ENCODE measurements at places on chromosomes 1 and 21.

- DNase-seq: no peak
These were observed 44.3 kb downstream of the LAMC2 start for GRCh38 chr1:183230413-183230812.

- no peak for DNase-seq
These were observed 5.4 kb downstream of the PPP2R5A start for GRCh38 chr1:212290608-212291007.

- DNase-seq: no peak
These were observed 199.2 kb downstream of the GRIK3 start for GRCh38 chr1:36835017-36835695.

DNA sequence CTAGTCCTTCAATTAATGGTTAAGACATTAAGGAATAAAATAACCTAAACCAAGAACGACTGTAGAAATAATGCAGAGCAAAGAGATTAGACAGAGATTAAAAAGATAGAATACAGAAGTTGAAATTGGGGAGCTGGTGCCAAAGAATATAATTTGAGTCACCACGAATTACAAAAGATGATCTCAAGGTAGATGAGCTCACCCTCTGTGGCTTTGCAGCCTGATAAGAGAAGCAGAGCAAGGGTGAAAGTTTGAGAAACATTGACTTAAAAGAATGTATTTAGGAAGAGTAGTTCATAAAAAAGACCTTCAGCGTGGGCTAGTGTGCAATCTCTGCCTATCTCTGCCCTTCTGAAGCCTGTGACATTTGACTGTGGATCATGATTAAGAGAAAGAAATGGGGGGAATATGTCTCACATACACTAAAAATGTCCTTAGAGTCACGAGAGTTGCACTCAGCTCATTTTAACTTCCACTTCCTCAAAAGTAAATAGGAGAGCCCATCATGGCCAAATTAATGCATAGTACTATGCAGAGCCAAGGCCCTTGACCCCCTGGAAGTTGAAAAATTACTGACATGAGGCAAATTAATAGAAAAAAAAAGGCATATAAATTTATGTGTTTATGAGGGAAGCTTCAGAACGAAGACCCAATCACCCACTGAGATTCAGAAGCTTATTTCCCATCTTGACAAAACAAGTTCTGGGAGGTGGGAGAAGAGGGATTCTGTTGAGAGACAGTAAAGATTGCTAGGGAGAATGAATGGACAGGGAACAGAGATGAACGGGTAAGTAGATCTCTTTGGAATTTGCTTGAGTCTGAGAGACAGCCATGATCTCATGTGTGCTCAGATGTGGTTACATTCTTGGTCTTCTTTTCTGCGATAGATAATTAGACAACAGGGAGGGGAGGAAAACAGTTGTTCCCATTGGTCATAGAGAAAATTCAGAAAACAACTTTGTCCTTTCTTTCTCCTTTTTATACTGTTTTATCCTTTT lies 395.4 kb upstream of the LRRC7 start:
- DNase-seq: no peak

GRCh38 chr1:21012937-21013336 lies 163.8 kb downstream of the EIF4G3 start:
- no peak for DNase-seq

GRCh38 chr1:205344066-205344928 lies 12.4 kb downstream of the KLHDC8A start:
- DNase-seq: peak; percentile 32

GRCh38 chr1:187241971-187242370 lies 413.2 kb downstream of the PLA2G4A start:
- no peak for DNase-seq

DNA sequence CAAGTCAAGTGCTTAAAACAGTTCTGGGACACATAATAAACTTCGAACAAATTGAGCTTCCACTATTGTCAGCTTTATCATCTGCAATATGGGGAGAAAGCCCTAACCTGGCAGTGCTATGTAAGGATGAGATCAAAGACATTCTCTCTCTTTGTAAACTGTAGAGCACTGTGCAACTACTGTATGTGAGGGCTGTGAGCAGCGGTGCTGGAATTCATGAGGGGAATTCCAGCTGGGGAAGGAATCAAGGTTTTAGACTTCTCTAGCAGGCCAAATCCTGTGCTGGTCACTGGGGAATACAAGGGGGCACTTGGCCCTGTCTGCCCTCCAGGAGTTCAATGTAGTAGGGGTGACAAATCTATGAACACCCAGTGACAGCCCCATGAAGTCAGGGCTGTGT lies 9.3 kb downstream of the FAM151A start:
- no peak for DNase-seq

DNA sequence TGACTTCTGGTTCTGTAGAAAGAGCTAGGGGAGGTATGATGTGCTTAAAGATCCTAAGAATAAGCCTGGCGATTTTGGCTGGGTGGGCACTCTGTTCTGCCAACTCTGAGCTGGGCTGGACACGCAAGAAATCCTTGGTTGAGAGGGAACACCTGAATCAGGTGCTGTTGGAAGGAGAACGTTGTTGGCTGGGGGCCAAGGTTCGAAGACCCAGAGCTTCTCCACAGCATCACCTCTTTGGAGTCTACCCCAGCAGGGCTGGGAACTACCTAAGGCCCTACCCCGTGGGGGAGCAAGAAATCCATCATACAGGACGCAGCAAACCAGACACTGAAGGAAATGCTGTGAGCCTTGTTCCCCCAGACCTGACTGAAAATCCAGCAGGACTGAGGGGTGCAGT lies 93.3 kb downstream of the PAPPA2 start:
- DNase-seq: no peak

GRCh38 chr1:210257698-210258529 lies 25.3 kb downstream of the SERTAD4 start:
- no peak for DNase-seq

DNA sequence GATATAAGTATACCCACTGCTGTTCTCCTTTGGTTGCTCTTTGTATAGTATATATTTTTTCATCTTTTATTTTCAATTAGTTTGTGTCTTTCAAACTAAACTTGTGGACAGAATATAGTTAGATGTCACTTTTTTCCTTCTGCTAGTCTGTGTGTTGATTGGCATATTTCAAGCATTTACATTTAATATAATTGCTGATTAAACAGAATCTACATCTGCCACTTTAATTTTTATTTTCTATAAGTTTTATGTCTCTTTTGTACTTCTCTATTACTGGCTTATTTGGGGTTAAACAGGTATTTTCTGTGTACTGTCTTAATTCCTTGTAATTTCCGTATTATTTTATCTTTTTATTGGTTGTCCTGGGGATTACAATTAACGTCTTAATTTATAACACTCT lies 74.4 kb upstream of the CHODL start:
- DNase-seq: no peak

DNA sequence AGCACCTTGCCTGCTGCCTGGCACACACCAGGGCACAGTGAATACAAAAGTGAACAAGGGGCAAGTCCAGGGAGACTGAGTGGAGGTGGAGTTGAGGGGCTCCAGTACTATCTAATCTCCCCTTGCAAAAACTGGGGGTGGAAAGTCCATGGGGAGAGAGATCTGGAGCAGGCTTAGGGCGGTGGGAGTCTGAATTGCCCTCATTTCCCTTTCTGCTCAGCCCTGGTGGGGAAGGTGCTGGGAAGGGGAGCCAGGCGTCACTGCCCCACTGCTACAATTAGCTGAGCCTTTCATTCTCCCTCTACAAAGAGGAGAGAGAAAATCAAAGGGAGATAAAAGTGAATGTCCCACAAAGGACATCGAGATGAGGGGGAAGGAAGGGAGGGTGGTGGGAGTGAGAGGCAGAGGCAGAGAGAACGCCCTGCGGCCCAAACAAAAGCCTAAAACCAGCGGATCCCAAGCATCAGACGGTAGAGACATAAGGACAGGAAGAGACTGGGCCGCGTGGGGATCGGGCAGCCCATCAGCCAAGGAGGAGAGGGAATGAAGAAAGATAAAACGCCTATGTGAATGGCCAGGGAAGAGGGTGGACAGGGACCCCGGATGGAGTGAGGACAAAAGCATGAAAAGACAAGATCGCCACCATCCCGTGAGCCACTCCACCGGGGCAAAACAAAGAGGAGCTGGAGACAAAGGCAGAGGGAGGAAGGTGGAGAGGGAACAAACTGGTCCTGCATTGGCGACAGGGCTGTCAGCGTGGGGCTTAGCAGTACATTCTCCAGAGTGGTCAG lies 46.8 kb upstream of the SOX13 start:
- no peak for DNase-seq

Measured in effector memory CD8-positive, alpha-beta T cell (primary cell).